Left ventricle myocardium inferior (tissue), 1 donor: ENCODE measurements at places on chromosomes 6 and 20. TPM values are rescaled to one million over a fixed set of nuclear protein-coding genes. Genes with fewer than 3 reads are reported as not detected.

The AGER gene
- total RNA-seq = 1.8 TPM

The DYNLT2 gene
- total RNA-seq = 0.66 TPM

The PDE10A gene
- total RNA-seq = 12.2 TPM

The CLVS2 gene
- total RNA-seq = 0.05 TPM

The MAPK13 gene
- total RNA-seq = 0.33 TPM

DNA sequence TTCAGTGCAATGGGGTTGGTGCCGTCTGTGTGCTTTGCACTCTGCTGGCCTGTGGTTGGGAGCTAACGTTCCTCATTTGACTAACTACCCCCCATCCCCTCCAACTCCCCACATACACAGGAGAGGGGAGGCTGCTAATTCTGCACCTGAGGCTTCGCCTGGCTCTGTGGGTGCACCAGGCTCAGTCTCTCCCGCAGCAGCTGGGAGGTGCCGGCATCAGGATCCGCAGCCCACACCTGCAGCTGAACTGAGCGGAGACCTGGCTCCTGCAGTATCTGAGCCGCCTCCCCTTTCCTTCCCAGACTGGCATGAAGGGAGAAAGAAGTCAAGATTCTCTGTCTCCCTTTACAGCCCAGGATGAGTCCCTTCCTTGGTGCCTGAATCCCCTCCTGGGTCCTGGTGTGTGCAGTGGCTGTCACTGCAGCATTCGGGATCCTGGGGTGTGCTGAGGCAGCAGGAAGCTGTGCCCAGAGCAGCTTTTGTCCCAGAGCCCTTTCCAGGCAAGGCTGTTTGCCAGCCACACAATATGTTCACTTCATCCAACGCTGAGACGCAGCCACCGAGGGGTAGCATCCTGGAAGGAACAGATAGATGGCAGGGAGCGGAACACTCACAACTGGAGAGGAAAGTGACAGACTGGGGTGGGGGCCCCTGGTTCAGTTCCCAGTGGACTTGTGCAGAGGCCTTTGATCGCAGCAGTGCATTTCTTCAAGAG is 70.2 kb downstream of the CDH4 start:
- no peak for DNase-seq

- DNase-seq = no peak
These were observed 103.4 kb upstream of the BTBD3 start for GRCh38 chr20:11814267-11814666.

DNA sequence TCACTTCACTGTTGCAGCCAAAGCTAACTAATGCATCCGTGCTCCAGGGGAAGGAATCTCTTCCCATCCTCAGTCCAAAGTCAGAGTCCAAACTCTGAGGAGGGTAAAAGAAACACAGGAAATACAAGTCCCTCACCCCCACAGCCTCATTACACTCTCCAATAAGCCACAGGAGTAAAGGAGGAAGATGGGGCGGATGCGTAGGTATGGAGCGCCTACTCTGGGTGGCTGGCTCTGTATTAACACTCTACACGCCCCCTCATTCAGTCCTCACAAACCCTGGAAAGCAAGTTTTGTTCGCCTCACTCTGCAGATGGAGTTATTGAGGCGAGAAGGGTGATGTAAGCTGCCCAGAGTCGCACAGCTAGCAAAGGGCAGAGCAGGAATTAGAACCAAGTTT is 242.9 kb downstream of the NRN1 start:
- DNase-seq = no peak

DNA sequence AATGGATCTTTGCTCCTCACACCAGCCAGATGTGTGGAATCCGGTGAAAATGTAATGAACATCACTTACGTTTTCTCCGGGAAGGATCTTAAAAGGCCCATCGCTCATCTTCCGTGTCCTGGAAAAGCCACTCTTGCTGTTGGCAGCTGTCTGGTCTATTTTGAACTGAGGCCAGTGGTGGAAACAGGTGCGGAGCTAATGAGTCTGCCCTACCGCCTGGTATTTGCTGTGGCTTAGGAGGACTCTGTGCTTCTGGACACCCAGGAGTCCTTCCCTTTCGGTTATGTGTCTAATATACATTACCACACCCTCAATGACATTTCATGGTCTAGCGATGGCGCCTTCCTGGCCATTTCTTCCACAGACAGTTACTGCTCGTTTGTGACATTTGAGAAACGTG is 264.2 kb upstream of the PREP start:
- no peak for DNase-seq

DNA sequence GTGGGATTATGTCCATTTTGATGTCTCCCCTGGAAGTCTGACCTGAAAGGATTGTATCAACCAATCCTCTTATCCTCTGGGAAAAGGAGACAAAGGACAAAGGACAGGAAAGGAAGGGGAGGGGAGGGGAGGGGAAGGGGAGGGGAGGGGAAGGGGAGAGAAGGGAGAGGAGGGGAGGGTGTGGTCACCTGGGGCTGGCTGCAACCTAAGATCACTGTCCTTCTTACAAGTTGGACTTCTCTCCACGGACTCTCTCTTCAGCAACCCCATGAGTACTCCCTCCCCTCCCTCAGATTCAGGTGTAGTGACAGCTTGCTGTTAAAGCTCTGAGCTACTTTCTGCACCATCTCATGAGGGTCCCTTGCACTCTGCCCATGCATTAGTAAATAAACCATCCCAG is 58.9 kb upstream of the KLHL31 start:
- no peak for DNase-seq

DNA sequence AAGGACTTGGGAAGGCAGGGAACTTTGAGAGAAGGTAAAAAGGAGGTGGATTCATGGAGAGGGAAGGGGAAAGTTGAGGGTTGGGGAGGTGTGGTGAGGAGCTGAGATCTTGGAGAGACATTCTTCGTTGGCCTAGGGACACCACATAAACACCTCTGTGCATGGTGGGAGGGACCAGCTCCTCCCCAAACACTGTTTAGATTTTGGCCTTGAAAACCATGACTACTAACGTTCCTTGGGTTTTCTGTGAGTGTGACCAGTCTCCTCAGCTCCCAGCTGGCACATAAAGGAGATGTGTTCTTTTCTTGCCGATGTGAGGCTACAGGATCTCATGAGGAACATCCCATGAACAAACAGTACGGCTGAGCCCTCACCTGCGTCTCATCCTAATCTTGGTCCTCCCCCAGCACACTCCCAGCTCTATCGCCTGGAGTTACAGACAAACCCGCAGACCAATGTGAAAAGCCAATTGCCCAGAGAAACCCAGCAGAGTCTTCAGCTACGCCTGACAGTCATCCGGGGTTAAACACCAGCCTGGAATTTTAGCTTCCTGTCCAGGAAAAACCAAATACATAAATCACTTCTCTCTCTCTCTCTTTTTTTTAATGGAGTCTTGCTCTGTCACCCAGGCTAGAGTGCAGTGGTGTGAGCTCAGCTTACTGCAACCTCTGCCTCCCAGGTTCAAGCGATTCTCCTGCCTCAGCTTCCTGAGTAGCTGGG is 22.0 kb upstream of the DDR1 start:
- DNase-seq = no peak

DNA sequence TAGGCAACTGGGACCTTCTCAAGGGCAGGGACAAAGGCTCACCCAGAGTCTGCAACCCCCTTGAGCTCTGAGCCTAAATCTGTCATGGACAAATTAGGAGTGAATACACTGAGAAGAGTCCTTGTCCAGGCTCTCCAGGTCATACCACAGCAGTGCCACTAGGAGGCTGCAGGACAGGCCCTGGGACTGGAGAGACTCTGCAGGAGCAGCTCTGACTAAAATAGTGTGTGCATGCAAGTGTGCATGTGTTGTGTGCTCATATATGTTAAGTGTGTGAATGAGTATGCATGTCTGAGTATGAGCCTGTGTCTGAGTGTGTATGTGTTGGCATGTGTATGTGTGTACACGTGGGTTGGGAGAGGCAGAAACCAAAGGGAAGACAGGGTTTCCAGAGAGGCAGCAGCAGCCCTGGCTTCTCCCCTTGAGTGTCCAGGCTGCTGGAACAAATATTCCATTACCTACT is 27.1 kb downstream of the MRPL14 start:
- DNase-seq = no peak

- DNase-seq = no peak
These were observed 35.9 kb upstream of the B4GALT5 start for GRCh38 chr20:49749625-49750024.

- no peak for DNase-seq
These were observed 103.1 kb upstream of the RIN2 start for GRCh38 chr20:19654921-19655320.

DNA sequence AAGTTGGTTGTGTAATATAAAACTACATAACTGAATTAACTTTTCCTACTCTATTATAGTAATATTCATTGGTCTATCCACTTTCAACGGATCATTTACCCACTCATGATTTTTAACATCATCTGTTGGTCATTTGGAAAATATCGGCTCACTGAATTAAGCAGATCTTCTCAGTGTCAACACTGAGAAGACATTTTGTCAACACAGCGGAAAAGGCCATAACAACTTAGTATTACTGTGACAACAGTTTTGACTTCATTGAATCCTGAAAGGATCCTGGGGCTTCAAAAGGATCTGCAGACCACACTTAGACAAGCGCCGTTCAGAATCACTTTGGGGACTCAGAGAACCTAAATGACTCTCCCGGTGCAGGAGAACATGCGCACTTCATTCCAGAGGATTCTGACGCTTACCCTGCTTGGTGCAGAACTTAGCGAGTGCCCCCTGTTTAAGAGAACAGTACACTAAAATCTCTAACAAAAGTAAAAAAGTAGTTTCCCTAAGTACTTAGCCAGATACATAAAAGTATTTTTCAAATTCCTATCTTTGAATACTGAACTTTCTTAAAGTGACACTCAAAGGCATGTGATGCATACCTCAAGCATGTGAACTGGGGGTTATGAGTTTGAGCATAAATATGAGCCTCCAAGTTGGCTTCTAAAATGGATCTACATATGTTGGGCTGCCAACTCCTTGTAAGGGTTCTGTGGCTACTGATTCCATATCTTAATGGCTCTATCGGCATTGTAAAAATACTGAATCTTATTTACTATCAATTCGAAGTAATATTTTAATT is 4.0 kb downstream of the ZBTB2 start:
- DNase-seq = no peak

GRCh38 chr6:168095716-168096250 is 16.8 kb upstream of the FRMD1 start:
- DNase-seq = peak; percentile 7

DNA sequence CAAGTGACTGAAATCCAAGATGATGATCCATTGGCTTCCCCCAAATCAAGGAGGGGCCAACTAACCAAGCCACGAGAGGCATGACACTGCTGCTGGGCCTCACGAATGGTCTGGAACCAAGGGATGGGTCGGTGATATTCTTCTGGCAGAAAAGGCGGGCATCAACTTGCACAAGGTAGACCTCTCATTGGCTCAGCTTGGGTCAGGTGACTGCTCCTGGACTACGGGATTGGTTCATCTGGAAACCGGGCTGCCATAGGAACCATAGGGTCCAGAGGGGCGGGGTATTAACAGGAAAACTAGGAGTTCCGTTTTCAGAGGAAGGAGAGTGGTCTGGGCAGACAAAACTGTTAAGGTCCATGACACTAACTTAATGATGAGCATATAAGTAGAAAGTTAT is 100.9 kb downstream of the TFAP2C start:
- no peak for DNase-seq

DNA sequence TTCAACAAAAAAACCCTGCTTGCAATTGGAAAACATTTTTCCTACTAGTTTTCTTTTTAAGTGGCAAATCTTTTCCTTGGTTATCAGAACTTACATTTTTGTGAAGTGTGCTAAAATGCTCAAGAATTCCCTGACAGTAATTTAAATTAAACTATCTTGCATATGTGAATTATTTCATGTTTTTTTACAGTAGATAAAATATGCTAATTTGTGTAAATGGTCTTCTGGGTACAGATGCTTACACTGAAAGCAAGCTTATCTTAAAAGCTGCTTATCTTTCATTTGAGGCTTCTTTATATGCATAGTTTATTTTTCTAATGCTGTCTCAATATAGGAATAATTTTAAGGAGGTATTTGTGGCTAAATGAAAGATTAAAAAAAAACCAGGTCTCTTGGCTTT is 403.0 kb upstream of the FLRT3 start:
- DNase-seq = no peak

DNA sequence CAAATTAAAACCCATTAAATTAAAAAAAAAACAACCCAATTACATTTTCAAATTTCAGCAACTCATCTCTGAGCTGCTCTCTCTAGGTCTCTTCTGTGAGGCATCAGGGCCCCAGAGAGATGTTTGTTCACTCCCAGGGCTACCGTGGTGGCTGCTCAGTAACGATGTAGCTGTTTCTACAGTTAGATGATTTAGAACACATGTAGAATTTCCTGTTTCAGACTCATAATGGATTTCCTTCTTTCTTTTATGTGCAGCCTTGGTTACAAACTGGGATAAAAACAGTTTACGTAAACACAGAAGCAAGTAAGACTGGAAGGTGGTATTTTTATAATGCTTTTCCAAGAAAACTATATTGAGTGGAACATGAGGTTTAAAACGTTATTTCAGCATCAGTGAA is 116.1 kb upstream of the CCN2 start:
- DNase-seq = no peak

GRCh38 chr20:39752262-39752876 is 790.2 kb downstream of the DHX35 start:
- no peak for DNase-seq

- DNase-seq = no peak
These were observed 9.4 kb downstream of the HSF2 start for GRCh38 chr6:122408702-122409458.

- DNase-seq = no peak
These were observed 54.2 kb downstream of the SYNDIG1 start for GRCh38 chr20:24523661-24524060.

- DNase-seq = no peak
These were observed 16.7 kb upstream of the LMBRD1 start for GRCh38 chr6:69813508-69813907.
